ENCODE measurements at places on chromosomes 11 and 22. TPM values are rescaled to one million over a fixed set of nuclear protein-coding genes. Genes with fewer than 3 reads are reported as not detected.

Gene HORMAD2
- polyA plus RNA-seq, result not detected

Gene SLC37A4
- 11.7 TPM for polyA plus RNA-seq

Gene MUC2
- 0.01 TPM for polyA plus RNA-seq

Gene SGSM1
- 0.09 TPM for polyA plus RNA-seq

- no peak for DNase-seq
Observed at GRCh38 chr11:19762266-19762665, 49.6 kb downstream of the NAV2 start.

GRCh38 chr11:93857413-93858120, 7.1 kb upstream of the VSTM5 start:
- no peak for DNase-seq

DNA sequence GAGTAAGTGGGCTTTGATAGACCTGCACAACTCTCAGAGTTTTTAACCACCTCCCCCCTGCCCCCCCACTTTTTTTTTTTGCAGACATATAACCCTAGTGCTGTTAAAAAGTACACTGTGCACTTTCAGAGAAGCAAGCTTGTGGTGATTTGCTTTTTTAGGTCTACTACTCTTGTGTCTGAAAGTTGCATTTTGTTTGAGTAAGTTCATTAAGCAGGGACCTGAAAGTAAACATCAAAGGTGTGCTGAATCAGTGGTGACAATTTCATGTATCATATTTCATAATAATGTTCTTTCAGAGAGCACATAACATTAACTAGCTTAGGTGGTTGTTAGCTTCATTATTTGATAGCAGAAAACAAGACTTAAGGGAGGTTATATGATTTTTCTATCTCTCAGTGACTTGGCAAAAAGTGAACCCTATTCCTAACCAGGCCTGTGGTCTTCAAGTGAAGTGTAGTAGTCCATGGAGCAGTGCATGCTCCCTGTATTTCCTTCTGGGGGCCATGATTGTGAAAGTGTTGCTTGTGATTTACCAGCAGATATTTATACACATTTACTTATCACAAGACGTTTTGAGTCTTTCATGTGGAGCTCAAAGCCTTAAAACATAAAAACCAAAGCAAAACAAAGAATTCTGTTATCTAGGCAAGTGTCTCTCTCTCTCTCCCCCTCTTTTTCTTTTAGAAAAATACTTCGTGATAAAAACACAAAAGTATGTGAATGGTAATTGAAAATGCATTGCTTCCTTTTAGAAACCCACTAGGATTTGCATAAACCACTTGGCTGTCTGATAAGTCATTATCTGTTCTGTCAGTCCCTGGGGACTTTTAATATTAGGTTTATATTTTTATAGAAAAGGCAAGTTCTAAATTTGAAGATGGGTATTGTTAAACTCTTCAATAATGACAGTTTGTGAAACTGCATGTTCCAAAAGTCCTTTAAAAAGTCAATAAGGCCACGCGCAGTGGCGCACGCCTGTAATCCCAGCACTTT, 7.5 kb upstream of the RAG2 start:
- DNase-seq, result no peak

All from forelimb muscle (tissue), 1 donor.